ENCODE measurements at places on chromosomes 2 and 18.

DNA sequence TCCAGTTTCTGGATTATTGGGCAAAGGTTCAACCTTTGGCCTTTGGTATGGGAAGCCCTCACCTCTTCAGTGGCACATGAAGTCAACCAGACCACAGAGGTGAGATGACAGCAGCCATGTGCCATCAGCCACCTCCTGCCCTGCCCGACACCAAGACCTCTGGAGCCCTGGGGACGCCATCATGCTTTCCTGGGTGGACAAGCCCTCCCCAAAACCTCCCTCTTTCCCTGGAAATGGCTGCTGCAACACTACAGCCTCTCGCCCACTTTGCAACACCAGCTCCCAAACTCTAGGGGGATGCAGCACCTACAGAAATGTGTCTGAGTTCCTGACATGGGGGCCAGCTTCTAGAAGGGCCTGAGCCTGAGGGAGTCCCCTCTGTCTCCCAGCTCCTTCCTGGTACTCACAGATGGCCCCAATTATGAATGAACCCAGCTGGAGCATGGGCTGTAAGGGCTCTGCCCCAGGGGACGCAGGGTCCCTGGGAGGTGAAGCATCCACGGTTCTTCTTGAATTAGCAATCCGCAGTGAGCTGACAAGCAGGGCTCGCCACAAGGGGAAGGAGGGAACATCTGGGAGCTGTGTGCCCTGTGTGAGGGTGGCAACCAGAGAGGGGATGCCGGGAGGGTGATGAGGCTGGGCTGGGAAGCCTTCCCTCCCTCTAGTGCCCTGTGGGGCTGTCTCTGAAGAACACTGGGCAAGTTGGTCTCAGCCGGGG is 268.5 kb upstream of the HDAC4 start:
- DNase-seq: no peak

DNA sequence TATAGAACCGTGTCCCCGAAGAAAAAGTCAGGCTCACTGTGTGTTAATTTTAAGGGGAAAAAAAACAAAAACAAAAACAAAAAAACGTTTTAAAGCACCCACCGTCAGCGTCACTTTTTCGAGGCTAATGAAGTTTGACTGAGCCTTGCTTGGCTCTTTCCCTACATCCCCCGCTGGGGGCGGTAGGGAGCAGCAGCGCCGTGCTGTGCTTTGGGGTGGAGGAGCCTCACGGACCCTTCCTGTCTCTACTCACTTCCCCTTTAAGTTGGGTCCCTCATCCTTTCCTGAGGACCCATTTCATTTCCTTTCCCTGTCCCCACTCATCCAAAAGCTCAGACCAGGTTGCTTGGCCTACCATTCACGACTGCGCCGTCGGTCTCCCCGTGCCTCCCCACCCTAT is 82.8 kb upstream of the RPL31 start:
- DNase-seq: no peak

DNA sequence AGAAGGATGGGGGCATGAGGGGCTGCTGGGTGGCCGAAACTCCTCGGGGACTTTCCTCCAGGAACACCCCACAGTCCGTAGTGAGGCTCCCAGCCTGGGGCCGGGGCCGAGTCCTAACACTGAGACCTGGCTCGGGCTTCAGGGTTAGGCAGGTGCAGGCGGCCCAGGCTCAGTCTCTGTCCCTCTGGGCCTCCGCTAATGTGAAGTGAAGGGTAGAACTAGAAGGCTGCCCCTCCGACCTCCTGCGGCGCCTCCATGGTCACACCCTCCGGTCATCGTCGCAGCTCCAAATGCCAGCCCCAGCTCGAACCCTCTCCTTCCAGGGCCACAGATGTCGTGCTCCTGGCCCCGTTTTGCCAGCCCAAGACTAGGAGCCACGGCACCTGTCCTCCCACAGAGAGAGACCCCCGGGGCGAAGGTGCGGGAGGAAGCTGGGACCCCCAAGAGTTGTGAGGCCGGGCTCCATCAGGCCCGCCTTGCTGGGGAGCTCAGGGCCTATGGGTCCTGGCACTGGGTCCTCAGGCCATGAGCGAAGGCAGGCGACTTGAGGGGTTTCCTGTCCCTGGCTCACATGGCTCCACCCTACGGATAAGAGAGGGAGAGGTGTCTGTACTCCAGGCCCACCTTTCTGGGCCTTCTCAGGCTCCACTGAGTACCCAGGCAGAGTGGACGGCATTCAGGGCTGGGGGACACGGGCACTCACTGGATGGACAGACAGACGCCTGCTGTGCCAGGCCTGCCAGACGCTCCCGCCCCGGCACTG is 797 bp downstream of the ANO7 start:
- DNase-seq: no peak

GRCh38 chr2:84458551-84459017 is 496 bp downstream of the SUCLG1 start:
- DNase-seq: no peak

DNA sequence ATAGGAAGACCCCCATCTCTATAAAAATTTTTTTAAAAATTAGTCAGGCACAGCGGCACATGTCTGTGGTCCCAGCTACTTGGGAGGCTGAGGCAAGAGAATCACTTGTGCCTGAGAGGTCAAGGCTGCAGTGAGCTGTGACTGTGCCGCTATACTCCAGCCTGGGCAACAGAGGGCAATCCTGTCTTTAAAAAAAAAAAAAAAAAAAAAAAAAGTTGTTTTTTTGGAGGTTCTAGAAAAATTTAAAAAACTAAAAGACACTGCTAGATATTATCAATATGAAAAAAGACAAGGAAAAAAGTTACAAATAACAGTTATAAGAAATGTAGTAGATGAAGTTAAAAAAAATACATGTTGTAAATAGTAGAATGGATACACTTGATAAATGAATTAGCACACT is 56.1 kb upstream of the C2orf15 start:
- DNase-seq: no peak

DNA sequence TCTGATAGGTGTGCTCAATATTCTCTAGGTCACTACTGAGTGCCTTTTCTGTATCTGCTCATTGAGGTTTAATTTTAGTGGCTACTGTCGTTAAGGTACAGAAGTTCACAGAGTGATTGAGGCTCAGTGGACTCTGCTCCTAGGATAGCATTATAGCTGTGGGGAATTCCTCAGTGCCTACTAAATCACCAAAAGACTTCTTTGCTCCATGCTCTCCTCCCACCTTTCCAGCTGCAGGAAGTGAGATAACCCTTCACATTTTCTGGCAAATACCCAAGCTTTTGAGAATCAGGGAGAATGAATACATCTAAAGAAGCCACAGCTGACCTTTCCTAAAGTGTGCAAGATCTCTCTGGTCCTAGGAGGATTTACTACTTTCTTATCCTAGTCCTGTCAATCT is 95.2 kb upstream of the FSIP2 start:
- no peak for DNase-seq

GRCh38 chr2:173412628-173413027 is 58.0 kb downstream of the CDCA7 start:
- no peak for DNase-seq

DNA sequence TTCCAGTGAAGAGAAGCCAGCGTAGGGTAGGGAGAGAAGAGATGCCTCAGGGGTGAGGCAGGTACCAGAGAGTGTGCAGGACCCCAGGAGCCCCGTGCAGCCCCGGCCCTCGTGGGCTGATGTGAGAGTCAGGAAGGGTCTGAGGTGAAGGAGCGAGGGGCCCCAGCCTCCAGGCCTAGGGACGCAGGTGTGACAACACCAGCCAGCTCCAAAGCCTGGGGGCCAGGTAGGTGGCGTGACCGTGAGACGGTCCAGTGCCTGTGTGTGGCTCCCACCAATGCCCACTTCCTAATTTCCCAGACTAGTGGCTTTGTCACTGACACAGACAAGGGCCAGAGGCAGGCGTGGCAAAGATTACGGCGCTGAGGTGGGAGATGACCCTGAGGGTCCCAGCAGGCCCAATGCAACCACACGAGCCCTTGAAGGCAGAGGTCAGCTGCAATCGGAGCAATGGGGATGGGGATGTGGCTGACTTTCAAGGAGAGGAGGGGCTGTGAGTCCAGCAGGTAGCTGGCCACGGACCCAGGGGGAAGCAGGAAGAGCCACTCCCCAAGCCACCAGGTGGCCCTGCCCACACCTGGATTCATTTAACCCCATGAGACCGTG is 86.0 kb upstream of the SNTG2 start:
- no peak for DNase-seq

GRCh38 chr18:49321797-49322461 is 138.5 kb downstream of the DYM start:
- DNase-seq: no peak

GRCh38 chr2:147679191-147679954 is 165.5 kb upstream of the ACVR2A start:
- no peak for DNase-seq

DNA sequence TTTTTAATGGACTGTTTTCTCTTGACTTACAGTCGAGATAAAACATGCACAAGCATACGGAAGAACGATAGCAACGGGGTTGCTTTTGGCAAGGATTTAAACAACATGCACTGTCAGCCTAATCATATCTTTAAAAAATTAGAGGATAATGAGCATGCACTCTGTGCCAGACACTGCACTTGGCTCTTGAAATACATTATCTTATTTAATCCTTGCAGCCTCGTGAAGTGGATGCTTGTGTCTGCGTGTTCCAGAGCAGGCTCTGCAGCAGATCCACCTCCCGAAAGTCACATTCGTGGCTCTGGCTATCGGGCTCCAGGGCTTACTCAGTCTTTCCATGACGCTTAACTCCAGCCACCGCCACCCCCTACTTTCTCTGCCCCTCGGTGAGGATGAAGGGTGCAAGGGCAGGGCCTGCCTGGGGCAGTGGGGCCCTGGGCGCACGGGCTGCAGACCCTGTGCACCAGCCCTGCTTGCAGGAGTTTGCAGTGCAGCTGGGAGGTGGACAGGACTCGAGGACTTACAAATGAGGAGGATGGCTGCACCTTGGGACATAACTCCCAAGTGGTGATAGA is 61.7 kb downstream of the ACKR3 start:
- DNase-seq: no peak

DNA sequence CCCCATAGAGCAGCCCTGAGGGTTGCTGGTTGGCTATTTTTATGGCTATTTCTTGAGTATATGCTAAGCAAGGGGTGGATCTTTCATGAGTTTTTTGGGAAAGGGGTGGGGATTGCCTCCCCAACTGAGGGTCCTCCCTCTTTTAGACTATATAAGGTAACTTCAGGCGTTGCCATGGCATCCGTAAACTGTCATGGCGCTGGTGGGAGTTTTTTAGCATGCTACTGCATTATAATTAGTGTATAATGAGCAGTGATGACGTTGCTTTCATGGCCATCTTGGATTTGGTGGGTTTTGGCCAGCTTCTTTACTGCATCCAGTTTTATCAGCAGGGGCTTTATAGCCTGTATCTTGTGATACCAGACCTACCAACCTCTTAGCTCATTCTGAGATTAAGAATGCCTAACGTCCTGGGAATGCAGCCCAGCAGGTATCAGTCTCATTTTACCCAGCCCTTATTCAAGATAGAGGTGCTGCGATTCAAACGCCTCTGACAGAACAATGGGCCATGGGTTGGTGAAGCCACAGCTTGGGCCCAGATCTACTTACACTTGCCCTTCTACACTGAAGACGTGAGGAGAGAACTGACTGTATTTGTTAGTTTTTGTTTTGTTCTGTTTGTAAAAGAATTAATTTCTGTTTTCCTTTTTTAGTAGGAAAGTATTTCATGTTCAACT is 53.8 kb upstream of the TMEM163 start:
- no peak for DNase-seq

DNA sequence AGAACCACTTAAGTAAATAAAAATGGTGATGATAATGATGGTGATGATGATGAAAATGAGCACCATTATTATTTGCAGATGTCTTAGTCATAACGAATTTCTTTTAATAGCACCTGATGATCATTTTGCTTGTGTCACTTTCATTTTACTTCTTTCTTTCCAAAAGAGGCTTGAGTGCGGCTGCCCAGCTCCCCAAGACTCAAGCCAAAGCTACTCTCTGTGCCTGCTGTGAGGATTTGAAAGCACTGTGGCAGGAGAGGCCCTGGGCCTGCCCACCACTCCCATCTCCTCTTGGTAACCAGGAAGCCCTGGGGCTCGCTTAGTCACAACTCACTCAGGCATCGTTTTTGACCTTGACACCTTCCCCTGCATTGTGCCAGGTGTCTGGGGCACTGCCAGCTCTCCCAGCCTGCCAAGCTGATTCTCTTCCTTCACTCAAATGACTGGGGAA is 41.2 kb downstream of the RPL37A start:
- no peak for DNase-seq

DNA sequence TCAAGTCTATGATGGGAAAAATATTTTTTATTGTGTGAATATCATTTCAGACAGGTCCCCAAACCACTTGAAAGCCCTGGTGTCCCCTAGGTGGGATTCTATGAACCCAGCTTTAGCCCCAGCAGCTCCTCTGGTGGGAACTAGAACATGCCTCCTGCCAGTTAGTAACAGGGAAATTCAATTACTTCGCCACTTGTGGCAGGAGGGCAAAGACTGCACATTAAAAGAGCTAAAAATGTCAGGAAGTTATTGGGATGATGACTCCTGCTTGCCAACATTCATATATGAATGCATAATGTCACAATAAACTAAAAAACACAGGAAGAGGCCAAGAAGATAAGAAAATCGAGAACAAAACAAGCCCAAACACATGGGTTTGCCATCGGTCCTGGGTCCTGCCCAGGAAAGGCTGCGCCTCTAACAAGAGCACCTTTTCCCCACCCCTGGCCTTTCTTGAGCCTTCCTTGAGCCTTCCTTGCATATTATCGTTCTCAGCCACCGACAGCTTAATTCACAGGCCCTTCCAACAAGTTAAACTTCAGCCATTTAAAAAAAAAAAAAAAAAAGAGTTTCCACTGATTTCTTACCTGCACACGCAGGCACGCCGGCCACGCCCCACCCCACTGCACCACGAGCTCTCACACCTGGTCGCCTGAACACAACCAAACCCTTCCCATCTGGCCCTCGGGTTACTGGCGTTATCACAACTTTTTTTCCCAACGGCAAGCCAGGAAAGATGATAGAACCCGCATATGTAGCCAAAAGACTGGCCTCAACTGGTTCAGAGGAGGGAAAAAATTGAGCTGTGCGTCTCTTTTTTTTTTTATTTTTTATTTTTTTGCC is 23.4 kb downstream of the BCL11A start:
- DNase-seq: no peak

DNA sequence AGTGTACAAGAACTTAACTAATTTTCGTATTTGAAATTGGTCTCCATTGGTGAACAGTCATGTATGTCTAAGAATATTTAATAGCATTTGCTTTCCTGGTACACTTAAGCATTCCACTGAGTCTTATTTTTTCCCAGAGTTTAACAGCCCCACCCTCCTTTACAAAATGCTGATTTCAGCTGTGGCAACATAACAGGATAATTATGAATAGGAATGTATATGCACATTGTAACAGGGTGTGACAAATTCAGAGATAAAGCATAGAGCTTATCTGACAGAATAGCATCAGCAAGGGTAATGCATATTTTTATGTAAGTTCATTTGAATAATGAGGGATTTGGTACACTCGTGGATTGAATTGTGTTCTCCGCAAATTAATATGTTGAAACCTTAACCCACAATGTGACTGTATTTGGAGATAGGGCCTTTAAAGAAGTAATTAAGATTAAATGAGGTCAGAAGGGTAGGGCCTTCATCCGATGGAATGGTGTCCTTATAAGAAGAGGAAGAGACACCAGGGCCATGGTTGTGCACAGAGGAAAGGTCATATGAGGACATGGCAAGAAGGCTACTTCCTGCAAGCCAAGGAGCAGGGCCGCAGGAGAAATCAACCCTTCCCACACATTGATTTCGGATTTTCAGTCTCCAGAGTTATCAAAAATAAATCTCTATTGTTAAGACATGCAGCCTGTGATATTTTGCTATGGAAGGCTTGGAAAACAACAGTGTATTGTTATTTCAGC is 439.7 kb upstream of the CDH20 start:
- no peak for DNase-seq
